ENCODE measurements at places on chromosomes 5 and 9. TPM values are rescaled to one million over a fixed set of nuclear protein-coding genes. Genes with fewer than 3 reads are reported as not detected.

GRCh38 chr5:148740966-148741742 lies 85.3 kb upstream of the ADRB2 start:
- DNase-seq = no peak

- DNase-seq = no peak
These were observed 77.4 kb upstream of the TMEM171 start for GRCh38 chr5:73042993-73043392.

The PKN3 gene
- total RNA-seq = 10.0 TPM

DNA sequence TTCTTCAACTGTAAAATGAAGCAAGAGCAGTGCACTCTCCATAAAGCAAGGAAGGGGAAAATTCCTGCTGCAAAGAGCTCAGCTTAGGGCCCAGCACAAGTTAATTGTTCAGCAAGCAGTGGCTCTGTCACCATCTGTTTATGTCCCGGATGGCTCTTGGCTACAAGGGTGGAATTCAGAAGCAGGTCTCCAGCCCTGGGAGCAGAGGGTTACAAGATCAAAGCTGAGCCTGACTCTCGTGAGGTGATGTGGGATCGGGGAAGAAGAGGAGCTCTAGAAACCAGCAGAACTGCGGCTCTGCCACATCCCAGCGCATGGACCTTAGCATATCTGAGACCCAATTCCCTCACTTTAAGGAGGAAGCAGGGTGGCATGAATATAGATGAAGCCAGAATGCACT lies 25.2 kb upstream of the OLFM1 start:
- DNase-seq = no peak

The LHX6 gene
- total RNA-seq = 10.9 TPM

GRCh38 chr5:146249801-146250200 lies 46.4 kb downstream of the RBM27 start:
- DNase-seq = no peak

The SPATA31A3 gene
- total RNA-seq = not detected

- DNase-seq = no peak
These were observed 32.1 kb downstream of the CNOT6 start for GRCh38 chr5:180526269-180526668.

The AP3S1 gene
- total RNA-seq = 71.0 TPM

The CERCAM gene
- total RNA-seq = 25.3 TPM

GRCh38 chr5:174159327-174160114 lies 114.0 kb downstream of the NSG2 start:
- DNase-seq = no peak

Measured in esophagus muscularis mucosa (tissue), 4 donors.